ENCODE measurements at places on chromosomes 7 and 10.

GRCh38 chr10:123800289-123800688 lies 91.3 kb downstream of the CPXM2 start:
- no peaks in the 10 kb centered on the region for H3K27me3 ChIP-seq
- H3K27ac ChIP-seq = no peak overlapping the region
- no peaks in the 10 kb centered on the region for H3K36me3 ChIP-seq
- no peak overlapping the region for H3K4me3 ChIP-seq
- peak; percentile 28 for DNase-seq
- H3K4me1 ChIP-seq = no peaks in the 10 kb centered on the region

GRCh38 chr7:41825927-41826480 lies 123.1 kb upstream of the INHBA start:
- peaks cover 10% of the 10 kb centered on the region for H3K4me1 ChIP-seq
- H3K4me3 ChIP-seq = no peak overlapping the region
- no peak for DNase-seq
- no peak overlapping the region for H3K27ac ChIP-seq
- H3K27me3 ChIP-seq = no peaks in the 10 kb centered on the region

DNA sequence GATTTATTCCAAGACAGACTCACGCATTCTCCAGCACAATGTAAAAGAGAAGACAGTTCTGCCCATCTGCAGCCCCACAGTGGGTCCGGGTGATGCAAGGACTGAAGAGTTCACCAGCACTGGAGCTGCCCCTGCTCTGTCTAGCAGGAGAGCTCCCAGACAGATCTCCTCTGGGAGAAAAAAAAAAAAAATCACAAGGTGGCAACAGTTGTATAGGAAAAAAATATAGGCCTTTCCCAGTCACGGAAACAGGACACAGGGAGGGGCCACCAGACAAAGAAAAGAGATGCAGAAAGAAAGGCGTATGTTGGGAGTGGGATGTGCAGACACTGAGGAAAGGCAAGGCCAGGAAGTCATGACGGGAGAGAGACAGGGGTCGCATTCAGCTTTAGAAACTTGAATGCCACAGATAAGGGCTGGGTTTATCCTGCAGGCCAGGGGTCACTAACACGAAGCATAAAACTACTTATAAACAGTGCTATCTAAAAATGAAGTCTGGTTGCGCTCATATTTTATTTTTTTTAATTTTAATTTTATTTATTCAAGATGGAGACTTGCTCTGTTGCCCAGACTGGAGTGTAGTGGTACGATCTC lies 54.1 kb downstream of the FAM171A1 start:
- H3K4me1 ChIP-seq = no peaks in the 10 kb centered on the region
- H3K27ac ChIP-seq = no peak overlapping the region

GRCh38 chr10:79107736-79108264 lies 39.0 kb downstream of the ZMIZ1 start:
- H3K27ac ChIP-seq = no peak overlapping the region
- H3K4me1 ChIP-seq = peaks cover 23% of the 10 kb centered on the region
- no peak for DNase-seq
- H3K27me3 ChIP-seq = no peaks in the 10 kb centered on the region

- no peak overlapping the region for H3K4me3 ChIP-seq
- no peak overlapping the region for H3K27ac ChIP-seq
- H3K27me3 ChIP-seq = no peaks in the 10 kb centered on the region
- no peaks in the 10 kb centered on the region for H3K36me3 ChIP-seq
- no peak for DNase-seq
- no peaks in the 10 kb centered on the region for H3K4me1 ChIP-seq
Measured at GRCh38 chr7:36600314-36600682, 124.0 kb downstream of the AOAH start.

GRCh38 chr7:151173386-151174245 lies 6.1 kb upstream of the GBX1 start:
- H3K4me3 ChIP-seq = no peak overlapping the region
- no peak overlapping the region for H3K27ac ChIP-seq
- H3K27me3 ChIP-seq = peaks cover 19% of the 10 kb centered on the region
- DNase-seq = no peak

GRCh38 chr10:110864662-110865140 lies 7.0 kb upstream of the PDCD4 start:
- H3K27ac ChIP-seq = no peak overlapping the region
- H3K4me1 ChIP-seq = peaks cover 5% of the 10 kb centered on the region
- no peaks in the 10 kb centered on the region for H3K27me3 ChIP-seq
- H3K4me3 ChIP-seq = no peak overlapping the region
- no peaks in the 10 kb centered on the region for H3K36me3 ChIP-seq
- DNase-seq = no peak

- no peaks in the 10 kb centered on the region for H3K36me3 ChIP-seq
- peaks cover 69% of the 10 kb centered on the region for H3K27me3 ChIP-seq
- no peaks in the 10 kb centered on the region for H3K4me1 ChIP-seq
- H3K4me3 ChIP-seq = no peak overlapping the region
Measured at GRCh38 chr10:101772017-101772894, 3.7 kb downstream of the FGF8 start.

DNA sequence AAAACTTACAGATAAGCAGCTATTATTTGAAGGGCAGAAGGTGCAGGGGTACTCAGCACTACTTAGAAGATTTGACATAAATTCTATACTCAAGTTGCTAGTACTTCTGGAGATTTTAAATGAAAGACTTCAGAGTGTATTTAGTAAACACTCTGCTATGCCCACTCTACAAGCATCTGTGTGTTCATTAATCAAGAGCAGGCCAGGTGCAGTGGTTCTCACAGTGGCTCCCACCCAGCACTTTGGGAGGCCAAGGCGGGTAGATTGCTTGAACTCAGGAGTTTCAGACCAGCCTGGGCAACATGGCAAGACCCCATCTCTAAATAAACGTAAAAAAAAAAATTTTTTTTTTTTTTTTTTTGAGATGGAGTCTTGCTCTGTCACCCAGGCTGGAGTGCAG lies 38.9 kb upstream of the TOMM7 start:
- H3K27me3 ChIP-seq = no peaks in the 10 kb centered on the region
- H3K36me3 ChIP-seq = no peaks in the 10 kb centered on the region

GRCh38 chr10:98676895-98677294 lies 230.2 kb upstream of the HPS1 start:
- no peak for DNase-seq
- H3K4me3 ChIP-seq = no peak overlapping the region
- no peaks in the 10 kb centered on the region for H3K27me3 ChIP-seq
- H3K4me1 ChIP-seq = no peaks in the 10 kb centered on the region
- H3K27ac ChIP-seq = no peak overlapping the region
- H3K36me3 ChIP-seq = no peaks in the 10 kb centered on the region

GRCh38 chr7:145884716-145885514 lies 231.7 kb upstream of the CNTNAP2 start:
- no peaks in the 10 kb centered on the region for H3K4me1 ChIP-seq
- no peak for DNase-seq
- H3K27ac ChIP-seq = no peak overlapping the region
- H3K27me3 ChIP-seq = no peaks in the 10 kb centered on the region

- no peaks in the 10 kb centered on the region for H3K36me3 ChIP-seq
- no peak overlapping the region for H3K27ac ChIP-seq
- peaks cover 10% of the 10 kb centered on the region for H3K27me3 ChIP-seq
- DNase-seq = no peak
- H3K4me3 ChIP-seq = no peak overlapping the region
Measured at GRCh38 chr10:93766918-93767317, 9.2 kb downstream of the LGI1 start.

GRCh38 chr7:148623586-148624282 lies 33.2 kb downstream of the C7orf33 start:
- DNase-seq = peak; percentile 80
- no peak overlapping the region for H3K27ac ChIP-seq
- no peaks in the 10 kb centered on the region for H3K36me3 ChIP-seq
- no peaks in the 10 kb centered on the region for H3K4me1 ChIP-seq
- no peaks in the 10 kb centered on the region for H3K27me3 ChIP-seq

DNA sequence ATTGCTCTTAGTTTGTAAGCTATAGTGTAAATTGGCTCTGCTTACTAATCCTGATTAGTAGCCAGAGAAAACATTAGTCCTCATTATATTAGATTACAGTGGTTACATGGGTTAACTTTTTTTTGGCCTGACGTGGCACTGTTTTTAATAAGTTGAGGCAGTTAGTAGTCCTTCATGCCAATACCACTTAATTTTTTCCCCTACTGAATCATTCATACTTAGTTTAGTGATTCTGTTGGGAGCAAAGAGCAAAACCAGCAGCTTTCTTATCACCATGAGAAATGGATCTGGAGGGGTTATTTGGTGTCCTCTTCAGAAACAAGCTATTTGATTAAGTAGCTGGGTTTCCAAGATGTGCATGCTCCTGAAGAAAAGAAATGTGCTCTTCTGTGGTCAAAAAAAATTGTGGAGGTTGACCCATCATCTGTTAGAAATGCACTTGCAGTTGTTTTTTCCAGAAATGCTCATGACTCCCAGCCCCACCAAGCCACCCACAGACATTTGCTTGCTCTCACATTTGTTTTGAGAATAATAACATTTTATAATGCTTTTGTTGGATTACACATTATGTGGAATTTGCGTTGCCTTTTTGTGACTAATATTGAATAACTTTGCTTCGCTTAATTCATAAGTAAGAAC lies 258.5 kb downstream of the HDAC9 start:
- H3K4me3 ChIP-seq = no peak overlapping the region
- no peaks in the 10 kb centered on the region for H3K27me3 ChIP-seq
- no peaks in the 10 kb centered on the region for H3K4me1 ChIP-seq
- no peak overlapping the region for H3K27ac ChIP-seq
- no peaks in the 10 kb centered on the region for H3K36me3 ChIP-seq

- DNase-seq = no peak
- H3K36me3 ChIP-seq = no peaks in the 10 kb centered on the region
- no peak overlapping the region for H3K4me3 ChIP-seq
- H3K27me3 ChIP-seq = no peaks in the 10 kb centered on the region
- H3K4me1 ChIP-seq = no peaks in the 10 kb centered on the region
Measured at GRCh38 chr10:131150126-131150525, 161.4 kb downstream of the TCERG1L start.

- peaks cover 11% of the 10 kb centered on the region for H3K4me1 ChIP-seq
- DNase-seq = peak; percentile 98
- no peaks in the 10 kb centered on the region for H3K27me3 ChIP-seq
- peak overlapping the region; percentile 95 for H3K27ac ChIP-seq
Measured at GRCh38 chr7:867001-867405, 9.4 kb upstream of the GET4 start.

Measured in fibroblast of lung (primary cell).